ENCODE measurements at places on chromosomes 5 and 9. TPM values are rescaled to one million over a fixed set of nuclear protein-coding genes. Genes with fewer than 3 reads are reported as not detected.

Gene ZNF483
- total RNA-seq, result 5.0 TPM

Gene ARHGEF37
- 7.0 TPM for total RNA-seq

Gene PCDHB10
- not detected for total RNA-seq

Gene UBE2QL1
- not detected for total RNA-seq

Gene ABO
- 1.2 TPM for total RNA-seq

Gene EGR1
- total RNA-seq, result 173 TPM

Gene SUSD3
- total RNA-seq, result 11.3 TPM

Gene GABRG2
- 5.8 TPM for total RNA-seq

Gene SMIM33
- not detected for total RNA-seq

Measured in HCT116 (cell line).